Thoracic aorta (tissue), 2 donors: ENCODE measurements at places on chromosomes 7 and 10. TPM values are rescaled to one million over a fixed set of nuclear protein-coding genes. Genes with fewer than 3 reads are reported as not detected.

DNA sequence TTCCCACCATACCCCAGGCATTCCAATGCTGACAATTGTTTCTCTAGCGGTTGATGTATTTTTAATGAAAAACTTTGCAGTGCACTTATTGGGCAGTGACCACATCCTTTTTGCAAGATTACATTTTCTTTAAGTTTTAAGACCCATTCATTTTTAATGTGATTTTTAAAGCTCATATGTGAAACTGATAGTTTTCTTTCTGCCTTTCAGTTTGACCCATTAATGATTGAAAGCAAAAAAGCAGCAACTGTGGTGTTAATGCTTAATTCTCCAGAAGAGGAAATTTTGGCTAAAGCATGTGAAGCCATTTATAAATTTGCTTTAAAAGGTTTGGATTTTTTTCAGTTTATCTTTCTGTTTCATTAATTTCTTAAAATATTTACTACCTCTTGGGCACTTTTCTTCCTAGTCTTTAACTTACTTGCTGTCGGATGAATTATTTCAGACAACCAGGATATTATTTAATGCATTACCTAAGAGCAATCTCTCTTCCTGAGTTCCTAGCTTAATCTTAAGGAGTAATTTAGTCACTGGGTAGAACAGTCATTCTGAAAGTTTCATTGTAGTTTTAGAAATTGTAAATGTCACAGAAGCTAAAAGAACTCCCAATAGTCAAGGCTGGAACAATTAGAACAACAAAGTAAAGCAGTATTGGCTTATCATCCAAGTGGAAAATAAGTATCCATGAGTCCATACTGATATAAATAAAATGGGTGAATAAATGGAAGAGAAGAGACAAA, 18.3 kb downstream of the ARMC3 start:
- no peak for DNase-seq
- no peaks in the 10 kb centered on the region for H3K36me3 ChIP-seq
- no peaks in the 10 kb centered on the region for H3K27me3 ChIP-seq
- no peak overlapping the region for H3K4me3 ChIP-seq
- H3K27ac ChIP-seq: no peak overlapping the region
- H3K4me1 ChIP-seq: no peaks in the 10 kb centered on the region

The MRC1 gene
- total RNA-seq: 62.6 TPM

DNA sequence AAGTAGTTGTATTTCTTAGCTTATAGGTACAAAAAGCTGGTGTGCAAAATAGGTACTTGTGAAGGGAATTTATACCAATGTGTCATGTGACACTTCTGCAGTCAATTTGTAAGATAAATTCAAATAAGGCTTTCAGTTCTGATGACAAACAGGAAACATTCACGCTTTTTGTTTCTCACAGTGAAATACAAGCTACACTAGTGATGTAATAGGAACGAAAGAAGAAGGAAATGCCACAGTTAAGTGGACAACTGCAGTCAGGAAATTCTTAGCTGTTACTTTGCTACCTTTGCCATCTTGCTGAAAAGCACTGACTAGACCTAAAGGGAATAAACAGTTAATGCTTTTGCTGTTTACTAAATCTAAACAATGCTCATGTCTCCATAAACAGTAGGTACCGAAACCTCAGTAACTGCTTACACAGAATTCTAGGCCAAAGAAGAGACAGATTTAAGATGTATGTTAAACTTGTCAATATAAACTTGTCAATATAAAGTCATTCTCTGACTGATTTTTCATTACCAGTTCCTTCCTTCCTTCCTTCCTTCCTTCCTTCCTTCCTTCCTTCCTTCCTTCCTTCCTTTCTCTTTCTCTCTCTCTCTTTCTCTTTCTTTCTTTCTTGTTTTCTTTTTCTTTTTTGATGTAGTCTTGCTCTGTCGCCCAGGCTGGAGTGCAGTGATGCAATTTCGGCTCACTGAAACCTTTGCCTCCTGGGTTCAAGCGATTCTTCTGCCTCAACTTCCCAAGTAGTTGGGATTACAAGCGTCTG, 10.1 kb downstream of the OTUD1 start:
- no peaks in the 10 kb centered on the region for H3K36me3 ChIP-seq
- no peaks in the 10 kb centered on the region for H3K27me3 ChIP-seq
- DNase-seq: no peak
- no peak overlapping the region for H3K4me3 ChIP-seq

- DNase-seq: no peak
- peak overlapping the region; percentile 94 for H3K4me3 ChIP-seq
- no peaks in the 10 kb centered on the region for H3K27me3 ChIP-seq
- no peak overlapping the region for H3K27ac ChIP-seq
- no peaks in the 10 kb centered on the region for H3K36me3 ChIP-seq
Measured at GRCh38 chr10:22317771-22318565, 1.8 kb downstream of the COMMD3 start.

DNA sequence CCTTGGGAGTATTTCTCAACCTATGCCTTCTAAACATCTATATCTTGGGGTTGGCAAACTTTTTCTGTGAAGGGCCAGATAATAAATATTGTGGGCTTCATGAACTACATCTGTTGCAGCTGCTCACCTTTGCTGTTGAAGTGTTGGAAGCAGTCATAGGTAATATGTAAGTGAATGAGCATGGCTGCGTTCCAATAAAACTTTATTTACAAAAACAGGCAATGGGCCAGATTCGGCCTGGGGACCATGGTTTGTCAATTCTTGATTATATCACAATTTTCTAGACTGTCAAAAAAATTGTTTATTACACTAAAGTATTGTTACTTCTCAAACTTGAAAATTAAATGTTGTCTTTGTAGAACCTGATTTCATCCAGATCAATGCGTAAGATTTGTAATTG, 54.9 kb downstream of the MTPN start:
- no peak for DNase-seq
- no peaks in the 10 kb centered on the region for H3K27me3 ChIP-seq
- H3K36me3 ChIP-seq: no peaks in the 10 kb centered on the region
- H3K27ac ChIP-seq: no peak overlapping the region
- H3K4me1 ChIP-seq: no peaks in the 10 kb centered on the region

DNA sequence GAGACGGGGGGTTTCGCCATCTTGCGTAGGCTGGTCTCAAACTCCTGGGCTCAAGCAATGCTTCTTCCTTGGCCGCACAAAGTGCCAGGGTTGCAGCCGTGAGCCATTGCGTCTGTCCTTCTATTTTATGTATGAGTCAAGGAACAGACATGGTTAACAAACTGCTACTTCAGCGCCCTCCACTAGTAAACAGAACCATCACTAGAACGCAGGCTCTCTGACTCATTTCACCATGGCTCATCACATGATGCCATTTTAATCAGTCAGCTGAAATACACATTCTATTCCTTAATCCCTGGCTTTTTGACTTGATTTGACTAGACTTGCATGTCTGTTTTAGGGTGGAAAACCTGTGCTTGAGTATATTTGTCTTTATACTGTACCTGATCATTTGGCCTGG, 41.3 kb downstream of the CELF2 start:
- no peaks in the 10 kb centered on the region for H3K27me3 ChIP-seq
- no peak overlapping the region for H3K4me3 ChIP-seq
- H3K27ac ChIP-seq: no peak overlapping the region
- no peaks in the 10 kb centered on the region for H3K36me3 ChIP-seq

DNA sequence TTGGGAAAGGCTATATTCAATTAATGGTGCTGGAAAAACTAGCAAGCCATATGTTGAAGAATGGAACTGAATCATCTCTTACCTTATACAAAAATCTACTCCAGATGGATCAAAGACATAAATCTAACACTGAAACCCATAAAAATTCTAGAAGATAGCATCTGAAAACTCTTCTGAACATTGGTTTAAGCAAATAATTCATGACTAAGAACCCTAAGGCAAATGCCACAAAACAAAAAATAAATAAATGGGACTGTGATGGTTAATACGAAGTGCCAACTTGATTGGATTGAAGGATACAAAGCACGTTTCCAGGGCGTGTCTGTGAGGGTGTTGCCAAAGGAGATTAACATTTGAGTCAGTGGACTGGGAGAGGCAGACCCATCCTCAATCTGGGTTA, 1130.0 kb downstream of the DNAJB9 start:
- H3K36me3 ChIP-seq: no peaks in the 10 kb centered on the region
- DNase-seq: no peak
- H3K4me1 ChIP-seq: no peaks in the 10 kb centered on the region
- H3K27ac ChIP-seq: no peak overlapping the region

The SMC3 gene
- total RNA-seq: 32.7 TPM

The MBLAC1 gene
- 1.1 TPM for total RNA-seq

GRCh38 chr10:43684292-43684559, 35.5 kb upstream of the ZNF32 start:
- H3K27ac ChIP-seq: no peak overlapping the region
- no peaks in the 10 kb centered on the region for H3K36me3 ChIP-seq
- H3K4me3 ChIP-seq: no peak overlapping the region
- peaks cover 15% of the 10 kb centered on the region for H3K4me1 ChIP-seq
- DNase-seq: no peak
- no peaks in the 10 kb centered on the region for H3K27me3 ChIP-seq

- no peak overlapping the region for H3K4me3 ChIP-seq
- DNase-seq: no peak
- H3K4me1 ChIP-seq: no peaks in the 10 kb centered on the region
- H3K27ac ChIP-seq: no peak overlapping the region
- no peaks in the 10 kb centered on the region for H3K36me3 ChIP-seq
Measured at GRCh38 chr10:78910886-78911285, 157.9 kb upstream of the ZMIZ1 start.

DNA sequence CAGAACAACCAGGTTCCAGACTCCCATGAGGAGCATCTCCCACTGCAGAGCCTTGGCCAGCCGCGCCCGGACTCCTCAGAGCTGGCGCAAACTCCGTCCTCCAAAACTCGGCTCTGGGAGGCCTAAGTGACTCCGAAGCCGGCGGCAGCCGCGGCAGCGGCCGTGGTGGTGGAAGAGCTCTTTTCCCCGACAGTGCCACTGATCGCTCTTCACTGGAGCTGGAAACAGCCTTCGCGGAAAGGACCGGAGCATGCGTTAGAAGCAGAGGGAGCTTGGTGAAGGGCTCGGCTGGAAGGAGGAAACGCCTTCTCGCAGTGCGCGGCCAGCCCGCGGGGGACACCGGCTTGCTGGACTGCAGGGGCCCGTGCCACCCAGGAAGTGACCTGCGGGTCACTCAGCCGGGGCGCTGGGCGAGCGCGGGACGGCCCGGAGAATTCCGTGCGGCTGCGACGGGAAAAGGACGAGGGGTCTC, 5.0 kb upstream of the HOXA13 start:
- peak overlapping the region; percentile 44 for H3K4me3 ChIP-seq
- H3K27ac ChIP-seq: no peak overlapping the region
- no peaks in the 10 kb centered on the region for H3K36me3 ChIP-seq
- peaks cover 58% of the 10 kb centered on the region for H3K27me3 ChIP-seq
- DNase-seq: no peak

The CRYGN gene
- not detected for total RNA-seq

DNA sequence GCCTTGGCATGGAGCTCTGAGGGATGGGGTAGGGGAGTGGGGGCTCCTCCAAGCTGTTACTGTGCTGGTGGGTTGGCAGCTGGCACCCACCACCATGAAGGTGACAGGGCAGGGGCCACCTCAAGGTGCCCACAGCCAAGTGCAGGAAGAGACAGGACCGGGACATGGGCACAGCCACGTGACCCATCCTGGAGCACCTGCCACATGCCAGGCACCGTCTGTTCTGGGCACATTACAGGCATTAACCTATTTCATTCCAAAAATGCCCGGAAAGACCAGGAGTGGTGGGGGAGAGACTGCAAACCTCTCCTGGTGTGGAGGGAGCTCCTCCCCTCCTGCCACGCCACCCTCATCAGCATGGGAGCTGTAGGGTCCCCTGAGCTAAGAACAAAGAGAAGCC, 56.7 kb downstream of the CAMK2B start:
- no peak for DNase-seq
- H3K4me1 ChIP-seq: no peaks in the 10 kb centered on the region
- H3K36me3 ChIP-seq: no peaks in the 10 kb centered on the region
- no peak overlapping the region for H3K4me3 ChIP-seq

- H3K27ac ChIP-seq: peak overlapping the region; percentile 85
- H3K36me3 ChIP-seq: peaks cover 5% of the 10 kb centered on the region
- H3K27me3 ChIP-seq: no peaks in the 10 kb centered on the region
- H3K4me3 ChIP-seq: peak overlapping the region; percentile 96
- peaks cover 23% of the 10 kb centered on the region for H3K4me1 ChIP-seq
Measured at GRCh38 chr7:103343758-103344452, 662 bp downstream of the DNAJC2 start.

DNA sequence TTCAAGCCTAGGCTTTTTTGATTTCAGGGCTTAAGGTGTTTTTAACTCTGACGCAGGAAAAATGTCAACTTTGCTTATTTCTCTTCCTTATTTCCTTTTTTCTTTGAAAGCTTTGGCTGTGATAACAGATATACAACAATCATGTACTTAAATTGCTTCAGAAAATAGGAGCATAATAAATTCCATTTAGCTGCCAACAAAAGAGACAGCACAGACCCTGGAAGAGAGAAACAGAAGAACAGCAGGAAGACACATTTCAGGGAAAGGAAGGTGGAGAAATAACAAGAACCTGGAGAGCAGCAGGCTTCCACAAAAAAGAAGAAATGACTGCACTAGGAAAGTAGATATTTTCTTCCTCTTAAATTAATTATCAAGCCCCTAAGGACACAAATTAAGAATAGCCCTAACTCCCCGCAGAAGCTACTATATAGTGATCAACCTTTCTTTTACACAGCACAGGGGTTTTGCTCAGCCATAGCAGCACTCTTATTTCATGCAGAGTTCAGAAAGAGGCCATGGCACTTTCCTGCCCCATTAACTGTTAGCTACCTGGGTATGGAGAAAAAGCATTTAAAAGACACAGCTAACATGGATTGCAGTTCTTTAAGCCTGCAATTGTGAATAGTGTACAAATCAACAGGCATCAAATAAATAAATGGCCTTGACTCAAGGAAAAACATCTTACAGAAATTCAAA, 61.5 kb downstream of the IQUB start:
- no peak overlapping the region for H3K27ac ChIP-seq
- no peaks in the 10 kb centered on the region for H3K27me3 ChIP-seq
- no peaks in the 10 kb centered on the region for H3K4me1 ChIP-seq

- DNase-seq: peak; percentile 49
- peaks cover 37% of the 10 kb centered on the region for H3K4me1 ChIP-seq
- peak overlapping the region; percentile 84 for H3K27ac ChIP-seq
- no peaks in the 10 kb centered on the region for H3K36me3 ChIP-seq
- peak overlapping the region; percentile 41 for H3K4me3 ChIP-seq
- H3K27me3 ChIP-seq: no peaks in the 10 kb centered on the region
Measured at GRCh38 chr10:5071411-5072198, 22.6 kb upstream of the AKR1C3 start.

GRCh38 chr10:36578306-36578705, 547.1 kb upstream of the ANKRD30A start:
- H3K27ac ChIP-seq: no peak overlapping the region
- H3K27me3 ChIP-seq: no peaks in the 10 kb centered on the region
- peaks cover 5% of the 10 kb centered on the region for H3K4me1 ChIP-seq
- H3K36me3 ChIP-seq: no peaks in the 10 kb centered on the region
- no peak for DNase-seq

- H3K4me1 ChIP-seq: peaks cover 64% of the 10 kb centered on the region
- DNase-seq: no peak
- H3K27ac ChIP-seq: peak overlapping the region; percentile 31
- no peaks in the 10 kb centered on the region for H3K36me3 ChIP-seq
Measured at GRCh38 chr7:18513343-18513742, 17.8 kb downstream of the HDAC9 start.

GRCh38 chr7:1869452-1870130, 199.5 kb downstream of the ELFN1 start:
- H3K27me3 ChIP-seq: no peaks in the 10 kb centered on the region
- DNase-seq: no peak
- no peak overlapping the region for H3K27ac ChIP-seq
- no peak overlapping the region for H3K4me3 ChIP-seq

The LAMB1 gene
- total RNA-seq: 296 TPM
